NCI-H226 (cell line): ENCODE measurements at places on chromosomes 11 and 22.
A peak's percentile ranks its signal among the peaks of the same experiment; 100 is the strongest.

- DNase-seq = no peak
Observed at GRCh38 chr11:2179516-2179915, 7.9 kb upstream of the TH start.

DNA sequence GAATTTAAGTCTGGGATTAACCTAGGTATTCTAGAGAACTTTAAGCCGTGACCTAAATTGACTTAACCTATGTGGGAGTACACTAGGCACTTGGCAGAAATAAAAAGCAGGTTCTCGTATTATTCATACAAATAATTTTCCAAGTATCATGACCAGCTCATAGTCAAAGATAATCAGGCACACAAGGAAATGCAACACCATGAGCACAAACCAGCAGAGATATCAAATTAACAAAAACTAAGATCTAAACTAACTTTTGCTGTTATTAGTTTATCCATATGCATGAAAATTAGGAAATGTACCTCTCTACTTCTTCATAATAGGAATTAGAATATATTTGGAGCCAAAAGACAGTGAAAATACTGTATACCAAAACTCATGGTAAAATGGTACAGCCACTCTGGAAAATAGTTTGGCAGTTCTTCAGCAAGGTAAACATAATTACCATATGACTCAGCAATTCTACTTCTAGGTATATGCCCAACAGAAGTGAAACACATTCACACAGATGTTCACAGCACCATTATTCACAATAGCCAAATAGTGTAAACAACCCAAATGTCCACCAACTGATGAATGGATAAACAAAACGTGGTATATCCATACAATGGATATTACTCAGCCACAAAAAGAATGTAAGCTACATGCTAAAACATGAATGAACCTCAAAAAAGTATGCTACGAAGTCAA, 154.1 kb downstream of the ENTHD1 start:
- no peak for DNase-seq

GRCh38 chr22:20807315-20807752, 33.4 kb downstream of the SERPIND1 start:
- DNase-seq = peak; percentile 72

DNA sequence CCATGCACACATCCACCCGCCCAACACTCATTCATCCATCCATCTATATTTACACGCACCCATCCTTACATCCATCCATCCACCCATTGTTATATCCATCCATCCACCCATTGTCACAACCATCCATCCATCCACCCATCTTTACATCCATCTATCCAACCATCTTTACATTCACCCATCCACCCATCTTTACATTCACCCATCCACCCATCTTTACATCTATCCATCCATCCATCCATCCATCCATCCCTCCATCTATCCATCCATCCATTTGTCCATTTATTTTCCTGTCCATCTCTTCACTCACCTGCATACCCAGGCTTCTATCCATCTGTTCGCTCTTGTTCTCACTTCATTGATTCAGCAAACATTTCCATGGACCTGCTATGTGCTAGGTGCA, 49.8 kb downstream of the SGSM1 start:
- no peak for DNase-seq

DNA sequence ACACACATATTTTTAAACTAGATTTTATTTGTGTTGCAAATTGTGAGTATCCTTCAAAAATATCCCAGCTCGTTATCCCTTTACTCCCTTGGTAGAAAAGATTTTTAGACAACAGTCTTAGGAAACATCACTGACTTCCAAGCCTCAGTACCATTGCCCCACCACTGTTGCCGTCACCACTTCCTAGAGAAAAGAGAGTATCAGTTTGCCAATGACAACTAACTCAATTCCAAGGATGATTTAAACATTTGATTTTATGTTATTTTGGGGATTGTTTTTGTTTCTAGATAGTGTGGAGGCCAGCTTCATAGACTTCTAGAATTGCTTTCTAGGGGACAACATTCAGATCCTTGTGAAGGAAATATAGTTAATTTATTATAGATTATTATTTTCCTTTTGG, 274.0 kb upstream of the MPPED2 start:
- DNase-seq = no peak

- DNase-seq = no peak
Observed at GRCh38 chr11:93407777-93408401, 77.3 kb downstream of the DEUP1 start.

- DNase-seq = peak; percentile 3
Observed at GRCh38 chr11:87092159-87092558, 54.4 kb downstream of the TMEM135 start.

DNA sequence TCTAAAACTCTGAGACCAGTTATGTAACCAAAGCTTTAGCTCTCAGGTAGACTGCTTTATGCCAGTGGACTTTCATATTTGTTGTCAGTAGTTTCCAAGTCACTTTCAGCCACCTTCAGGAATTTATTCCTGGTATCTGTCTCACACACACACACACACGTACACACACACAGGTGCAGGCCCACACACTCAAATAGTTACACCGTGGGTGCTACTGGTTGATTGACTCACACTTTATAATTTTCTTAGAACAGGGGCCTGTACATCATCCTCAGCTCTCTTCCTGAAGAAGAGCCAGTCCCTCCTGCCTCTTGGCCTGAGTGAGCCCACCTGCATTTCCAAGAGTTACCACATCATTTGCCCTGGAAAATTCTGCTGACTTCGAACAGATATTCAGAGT, 555.2 kb downstream of the SOX6 start:
- DNase-seq = no peak

DNA sequence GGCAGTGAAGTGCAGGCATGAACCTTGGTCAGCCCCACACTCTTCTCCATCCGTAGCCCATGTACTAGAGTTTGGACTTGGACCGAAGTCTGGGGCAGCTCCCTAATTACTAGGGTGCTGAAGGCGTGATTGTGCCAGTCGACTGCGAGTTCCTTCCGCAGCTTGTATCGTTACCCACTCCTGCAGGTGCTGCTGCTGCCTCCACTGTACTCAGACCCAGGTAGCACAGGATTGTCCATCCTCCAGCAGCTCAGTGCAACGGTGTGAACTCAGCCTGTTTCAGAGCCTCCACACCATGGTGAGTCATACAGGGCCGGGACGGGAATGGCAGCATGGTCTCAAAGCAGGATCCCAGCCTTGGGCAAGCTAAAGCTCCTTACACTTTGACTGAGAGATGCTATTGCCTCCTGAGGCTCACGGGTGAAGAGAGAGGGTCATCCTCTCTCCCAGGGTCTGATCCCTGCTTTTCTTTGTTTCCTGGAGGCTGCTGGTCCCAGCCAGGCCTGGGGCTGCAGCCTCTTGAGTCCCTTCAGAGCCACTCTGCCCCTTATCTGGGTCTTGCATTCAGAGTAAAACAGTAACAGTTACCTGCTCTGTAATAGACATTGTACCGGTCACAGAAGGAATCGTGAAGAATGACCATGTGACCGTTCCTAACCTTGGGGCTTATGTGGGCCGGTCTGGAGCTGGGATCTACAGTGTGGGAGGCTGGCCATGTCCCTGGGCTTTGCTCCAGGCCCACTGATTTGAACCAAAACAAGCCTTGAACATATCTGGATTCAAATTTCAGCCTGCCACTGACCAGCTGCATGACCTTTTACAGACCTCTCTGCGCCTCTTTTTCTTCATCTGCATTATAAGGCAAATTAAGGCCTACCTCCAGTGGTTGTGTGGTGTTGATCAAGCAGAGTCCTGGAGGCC, 1.7 kb downstream of the TKFC start:
- DNase-seq = peak; percentile 46
